ENCODE measurements at places on chromosomes 5 and 9.

GRCh38 chr5:151662805-151663204, 23.9 kb downstream of the SPARC start:
- DNase-seq, result no peak

- no peak for DNase-seq
Measured at GRCh38 chr5:69492923-69493395, 369 bp downstream of the OCLN start.

GRCh38 chr9:87256973-87257372, 240.7 kb upstream of the DAPK1 start:
- DNase-seq, result no peak

- DNase-seq, result no peak
Measured at GRCh38 chr9:137524161-137524980, 25.8 kb downstream of the PNPLA7 start.

DNA sequence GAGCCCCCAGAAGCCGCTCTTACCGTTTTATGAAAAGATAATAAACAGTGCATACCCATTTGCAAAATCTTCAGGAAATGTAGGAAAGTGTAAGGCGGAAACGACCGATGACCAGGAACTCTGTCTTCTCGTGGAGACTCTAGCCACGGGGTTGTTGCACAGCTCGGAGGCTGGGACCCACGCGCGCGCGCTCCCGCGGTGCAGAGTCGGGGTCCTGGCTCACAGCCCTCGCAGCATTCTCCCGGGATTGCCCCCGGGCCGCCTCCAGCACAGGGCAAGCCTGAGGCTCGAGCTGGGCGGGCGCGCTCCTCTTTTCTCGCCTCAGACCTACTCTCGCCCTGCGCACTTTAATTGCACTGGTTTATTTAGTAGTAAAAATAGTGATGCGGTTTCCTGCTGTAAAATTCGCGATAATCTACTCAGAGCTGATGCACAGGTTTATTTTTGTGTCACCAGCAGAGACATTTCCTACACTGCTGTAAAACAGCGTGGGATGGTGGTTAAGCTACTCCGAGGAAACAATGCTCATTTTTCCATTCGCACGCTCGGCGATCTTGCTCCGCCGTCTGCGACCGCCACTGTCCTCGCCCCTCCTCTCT, 15.5 kb downstream of the TRIM7 start:
- DNase-seq, result no peak

All from uterus (tissue), 4 donors.